Stimulated activated effector memory CD8-positive, alpha-beta T cell treated with anti-CD3 and anti-CD28 coated beads, Interleukin-12 subunit alpha, Interleukin-12 subunit beta, amount 100 ng/mL, for 72 hours (primary cell): ENCODE measurements at places on chromosomes 3 and 15.

- no peak for DNase-seq
These were observed 401.4 kb downstream of the TBL1XR1 start for GRCh38 chr3:176795891-176796290.

- DNase-seq = peak; percentile 62
These were observed 13.2 kb upstream of the PIK3R4 start for GRCh38 chr3:130759692-130760338.

- no peak for DNase-seq
These were observed 17.8 kb downstream of the FAH start for GRCh38 chr15:80170596-80170995.

DNA sequence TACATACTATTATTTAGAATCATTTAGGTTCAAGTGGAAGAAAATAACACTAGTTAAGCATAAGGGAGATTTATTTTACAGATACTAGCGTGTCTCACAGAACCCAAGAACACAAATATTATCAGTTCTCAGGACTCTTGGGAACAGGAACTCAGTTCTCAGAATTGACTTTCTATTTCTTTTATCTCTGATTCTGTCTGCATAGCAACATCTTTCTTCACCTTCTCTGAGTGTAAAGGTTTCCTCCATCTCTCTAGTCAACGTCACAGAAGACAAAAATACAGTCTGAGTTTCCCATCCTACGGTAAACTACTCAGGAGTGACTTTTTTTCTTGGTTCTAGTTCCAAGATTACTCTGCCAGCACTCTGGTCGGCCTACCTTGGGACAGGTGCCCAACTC lies 220.0 kb downstream of the SV2B start:
- no peak for DNase-seq

DNA sequence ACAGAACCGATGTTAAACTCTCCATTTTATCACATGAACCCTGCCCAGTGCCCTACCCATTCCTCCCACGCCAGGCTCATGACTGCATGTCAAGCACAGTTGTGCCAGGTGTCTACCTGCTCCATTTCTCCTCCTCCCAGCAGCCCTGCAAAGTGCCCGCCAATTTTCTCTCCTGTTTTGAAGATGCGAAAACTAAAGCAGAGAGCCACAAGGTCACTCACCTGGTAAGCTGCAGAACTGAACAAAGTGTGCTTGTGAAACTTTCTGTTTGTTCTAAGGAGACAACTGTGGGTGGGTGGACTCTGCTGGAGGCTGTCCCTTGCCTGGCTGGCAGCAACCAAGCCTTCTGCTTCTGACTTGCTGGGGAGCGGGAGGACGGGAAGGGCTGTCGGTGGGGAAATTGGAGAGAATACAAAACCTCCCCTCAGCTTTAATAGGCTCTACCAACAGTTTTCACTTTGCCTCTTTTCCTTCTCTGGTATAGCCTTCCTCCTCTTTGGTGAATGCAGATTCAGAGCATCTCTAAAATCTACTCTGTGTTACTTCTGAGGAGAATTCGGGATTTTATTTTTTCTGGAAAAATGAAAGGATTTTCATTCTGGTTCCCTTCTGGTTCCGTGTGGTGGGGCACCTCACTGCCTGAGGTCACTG lies 23.0 kb downstream of the LIMD1 start:
- DNase-seq = no peak

DNA sequence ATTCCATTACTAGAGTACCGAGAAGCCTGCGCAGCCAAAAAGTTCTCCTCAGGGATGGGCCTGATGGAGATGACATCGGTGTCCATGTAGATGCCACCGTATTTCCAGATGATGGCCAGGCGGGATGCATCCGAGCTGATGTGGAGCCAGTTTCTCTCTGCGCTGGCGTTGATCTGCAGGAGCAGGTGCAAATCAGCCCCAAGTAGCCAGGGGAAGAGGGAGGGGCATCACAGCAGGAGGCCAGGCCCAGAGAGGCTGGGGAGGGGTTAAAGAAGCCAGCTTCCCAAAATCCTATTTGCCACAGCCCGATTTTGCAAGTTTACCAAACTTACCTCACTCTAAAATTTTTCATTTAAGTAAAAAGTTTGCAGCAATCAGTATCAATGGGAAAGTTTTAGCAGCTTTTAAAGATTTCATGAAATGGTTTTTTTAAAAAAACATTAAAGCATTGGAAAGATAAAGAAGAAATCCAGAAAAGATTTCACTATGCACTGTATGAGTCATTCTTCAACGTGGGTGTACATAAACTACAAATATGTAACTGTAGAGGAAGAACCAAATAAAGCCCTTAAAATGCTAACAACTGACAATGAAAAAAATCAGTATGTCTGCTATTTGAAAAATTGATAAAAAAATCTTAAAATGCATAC lies 7.4 kb downstream of the A4GNT start:
- DNase-seq = no peak

GRCh38 chr3:30658328-30659052 lies 52.1 kb downstream of the TGFBR2 start:
- DNase-seq = peak; percentile 40

- no peak for DNase-seq
These were observed 235.9 kb downstream of the GAP43 start for GRCh38 chr3:115859002-115859807.

DNA sequence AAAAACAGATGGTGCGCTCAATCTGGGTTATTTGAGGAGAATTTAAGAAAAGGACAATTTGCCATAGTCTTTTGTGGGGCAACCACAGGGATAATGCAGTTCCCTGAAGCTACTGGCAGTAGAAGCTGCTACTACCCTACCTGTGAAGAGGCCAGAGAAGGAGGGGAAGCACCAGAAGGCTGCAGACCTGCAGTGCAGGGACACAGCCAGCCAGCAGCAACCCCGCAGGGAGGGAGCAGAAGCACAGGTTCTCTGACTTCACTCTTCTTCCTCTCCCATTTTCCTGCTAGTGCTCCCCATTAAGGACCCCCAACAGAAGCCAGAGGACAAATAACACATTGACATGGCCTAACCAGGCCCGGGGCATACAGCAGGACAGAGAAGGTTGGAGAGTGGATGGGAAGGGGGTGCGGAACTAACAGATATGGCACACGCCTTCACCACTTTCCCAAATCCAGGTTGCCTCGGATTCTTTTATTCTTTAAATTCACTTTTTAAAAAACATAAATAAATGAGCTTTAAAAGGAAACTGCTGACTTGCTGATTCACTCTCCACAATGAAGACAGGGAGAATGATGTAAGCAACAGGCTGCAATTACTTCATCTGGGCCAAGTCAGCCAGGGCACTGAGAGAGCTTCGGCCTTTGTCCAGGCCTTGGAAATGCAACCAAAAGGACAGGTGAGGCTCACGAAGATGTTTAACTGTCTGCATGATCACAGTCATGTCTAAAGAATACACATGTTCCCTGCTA lies 30.1 kb downstream of the POPDC2 start:
- DNase-seq = no peak

DNA sequence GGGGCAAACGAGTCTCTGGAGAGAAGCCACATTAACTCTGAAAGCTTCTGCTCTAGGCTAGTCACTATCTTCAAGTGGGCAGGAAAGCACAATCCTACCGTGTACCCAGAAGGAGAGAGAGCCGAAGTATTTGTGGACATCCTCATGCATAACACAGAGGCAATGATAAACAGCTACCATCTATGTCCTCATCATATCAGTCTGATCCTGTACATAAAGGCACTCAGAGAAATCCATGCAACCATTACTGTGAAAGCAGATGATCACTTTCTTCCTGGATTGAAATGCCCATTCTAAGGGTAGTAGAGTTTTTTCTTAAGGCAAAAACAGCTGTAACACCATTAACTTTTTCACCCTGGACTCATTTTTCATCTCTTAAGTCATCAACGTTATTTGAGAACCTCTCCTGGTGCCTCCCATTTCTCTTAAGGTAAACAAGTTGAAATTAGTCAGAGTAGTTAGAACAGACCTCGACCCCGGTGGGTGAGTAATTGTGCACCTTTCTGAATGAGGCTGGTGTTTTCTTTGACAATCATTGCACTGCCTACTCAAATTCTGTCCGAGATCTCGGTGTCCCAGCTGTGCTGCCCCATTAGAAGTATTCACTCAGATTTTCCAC lies 327.4 kb downstream of the SHQ1 start:
- DNase-seq = peak; percentile 80

- DNase-seq = no peak
These were observed 370.5 kb downstream of the RORA start for GRCh38 chr15:60858511-60859070.

- DNase-seq = no peak
These were observed 51.5 kb upstream of the UBP1 start for GRCh38 chr3:33491721-33492120.
